ENCODE measurements at places on chromosomes 5 and 9. TPM values are rescaled to one million over a fixed set of nuclear protein-coding genes. Genes with fewer than 3 reads are reported as not detected.

DNA sequence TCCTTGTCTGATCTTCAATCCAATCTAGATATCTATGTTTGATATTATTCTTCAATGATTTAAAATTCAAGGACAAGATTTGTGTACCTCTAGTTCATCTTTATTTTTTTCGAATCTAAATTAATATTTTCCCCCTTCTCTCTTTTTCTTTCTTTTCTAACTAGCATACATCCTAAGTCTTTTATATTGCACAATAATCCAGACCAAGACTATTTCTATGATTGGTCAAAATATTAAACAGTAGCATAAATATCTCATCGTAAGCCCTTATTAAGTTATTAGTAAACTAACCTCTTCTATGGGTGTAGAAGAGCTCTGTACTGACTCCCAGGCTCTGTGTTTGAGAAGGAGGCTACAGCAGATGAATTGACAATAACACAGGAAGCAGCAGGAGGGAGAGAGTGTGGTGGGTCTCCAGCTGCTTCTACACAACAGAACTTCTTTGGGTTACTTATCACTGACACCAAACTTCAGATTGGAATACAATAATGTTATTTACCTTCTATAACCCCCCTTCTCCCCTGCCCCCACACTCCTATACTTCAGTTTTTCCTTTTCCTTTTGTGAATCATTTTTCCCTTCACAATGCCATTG is 11.9 kb upstream of the PLCXD3 start:
- DNase-seq: no peak

GRCh38 chr5:85985167-85985566 is 632.6 kb upstream of the COX7C start:
- no peak for DNase-seq

- no peak for DNase-seq
These were observed 202.9 kb downstream of the SGCD start for GRCh38 chr5:156529892-156530291.

- no peak for DNase-seq
These were observed 59.4 kb downstream of the CXXC5 start for GRCh38 chr5:139707445-139708003.

GRCh38 chr5:82307451-82307850 is 29.3 kb upstream of the RPS23 start:
- DNase-seq: no peak

GRCh38 chr9:113548221-113549041 is 84.9 kb downstream of the RGS3 start:
- peak; percentile 71 for DNase-seq

DNA sequence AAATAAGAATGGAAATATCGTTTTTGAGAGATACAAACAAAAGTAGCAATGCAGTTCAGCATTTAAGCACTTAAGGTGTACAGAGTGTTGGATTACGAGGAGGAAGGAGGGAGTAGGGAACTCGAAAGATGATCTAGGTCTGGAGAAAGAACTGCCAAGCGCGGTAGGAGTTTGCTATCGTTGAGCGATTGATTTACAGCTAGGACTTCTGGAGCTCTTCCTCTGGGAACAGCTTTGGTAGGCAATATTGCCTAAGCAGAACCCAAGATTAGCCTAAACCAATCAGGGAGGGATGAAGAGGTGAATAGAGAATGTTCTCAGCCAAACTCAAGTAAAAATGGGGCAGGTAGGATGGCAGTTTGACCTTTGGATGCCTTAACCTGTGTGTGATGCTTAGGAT is 965 bp downstream of the CLTA start:
- peak; percentile 23 for DNase-seq

DNA sequence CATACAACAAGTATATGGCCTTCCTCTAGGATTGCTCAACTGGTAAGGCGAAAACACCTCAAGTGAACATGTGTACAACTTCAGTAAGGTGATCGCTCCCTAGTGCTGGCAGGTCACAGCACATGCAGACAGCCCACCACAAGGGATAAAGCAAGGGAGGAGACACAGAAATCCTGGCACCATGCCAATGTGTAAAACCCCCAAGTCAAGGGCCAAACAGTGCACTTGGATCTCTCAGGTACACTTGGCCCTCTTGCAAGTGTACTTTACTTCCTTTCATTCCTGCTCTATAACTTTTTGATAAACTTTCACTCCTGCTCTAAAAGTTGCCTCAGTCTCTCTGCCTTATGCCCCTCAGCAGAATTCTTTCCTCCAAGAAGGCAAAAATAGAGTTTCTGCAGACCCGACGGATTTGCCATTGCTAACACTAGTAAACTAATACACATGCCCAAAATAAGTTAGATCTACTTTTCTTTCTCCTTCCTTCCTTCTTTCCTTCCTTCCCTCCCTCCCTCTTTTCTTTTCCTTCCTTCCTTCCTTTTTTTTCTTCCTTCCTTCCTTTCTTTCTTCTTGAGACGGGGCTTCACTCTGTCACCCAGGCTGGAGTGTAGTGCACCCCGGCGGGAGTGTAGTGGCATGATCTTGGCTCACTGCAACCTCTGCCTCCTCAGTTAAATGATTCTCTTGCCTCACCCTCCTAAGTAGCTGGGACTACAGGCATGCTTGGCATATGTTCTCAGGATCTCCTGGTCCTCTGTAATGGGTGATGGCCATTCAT is 6.8 kb upstream of the LNPEP start:
- DNase-seq: no peak

- no peak for DNase-seq
These were observed 2.1 kb upstream of the HAND1 start for GRCh38 chr5:154479944-154480750.

DNA sequence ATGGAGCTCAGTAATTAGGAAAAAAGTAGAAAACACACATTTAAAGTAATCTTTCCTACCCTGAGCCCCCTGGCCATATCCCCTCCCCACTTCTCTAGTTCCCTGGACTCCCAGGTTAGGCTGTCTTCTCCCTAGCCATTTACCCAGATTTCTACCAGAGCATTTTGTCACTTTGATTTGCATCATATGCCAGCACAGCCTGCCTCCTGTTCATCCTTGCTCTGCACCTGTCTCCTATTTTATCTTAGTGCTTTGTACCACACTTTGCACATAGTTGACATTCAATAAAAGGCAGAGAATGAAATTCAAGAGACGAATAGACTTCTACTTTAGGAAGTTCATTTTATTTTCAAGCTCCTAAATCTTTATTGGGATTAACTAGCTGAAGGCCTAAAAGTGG is 344.5 kb downstream of the EBF1 start:
- no peak for DNase-seq

GRCh38 chr9:133714606-133715294 is 23.4 kb downstream of the SARDH start:
- peak; percentile 62 for DNase-seq

DNA sequence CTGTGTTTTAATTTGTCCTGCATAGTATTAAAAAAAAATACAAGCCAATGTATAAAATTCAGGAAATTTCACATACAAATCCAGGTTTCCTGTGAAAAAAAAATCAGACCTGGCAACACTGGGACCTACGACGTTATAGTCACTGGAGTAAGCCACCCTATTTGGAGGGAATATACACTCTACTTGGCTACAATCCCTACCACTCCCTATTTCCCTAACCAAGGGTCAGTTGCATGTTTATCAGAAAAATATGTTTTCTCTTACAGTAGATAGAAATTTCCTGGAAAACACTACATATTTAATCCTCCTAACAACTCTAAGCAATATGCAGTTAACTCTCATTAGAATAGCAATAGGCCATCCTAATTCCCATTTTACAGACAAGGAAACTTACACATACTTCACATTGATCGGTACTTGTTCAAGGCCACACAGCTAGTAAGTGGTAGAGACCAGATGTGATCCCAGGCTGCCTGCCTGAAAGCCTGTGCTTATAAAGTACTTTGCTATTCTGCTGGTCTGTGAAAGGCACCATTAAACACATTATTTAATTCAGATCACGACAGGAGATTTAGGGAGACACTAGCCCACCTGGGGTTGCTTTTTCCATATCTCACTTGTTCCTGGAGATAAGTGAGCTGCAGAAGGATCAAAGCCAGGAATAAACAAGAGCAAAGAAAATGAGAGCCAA is 70.8 kb downstream of the MFAP3 start:
- peak; percentile 59 for DNase-seq

GRCh38 chr5:104733063-104733669 is 1170.6 kb upstream of the NUDT12 start:
- no peak for DNase-seq

- peak; percentile 0 for DNase-seq
These were observed 117.4 kb upstream of the RORB start for GRCh38 chr9:74379718-74380117.

GRCh38 chr9:130755377-130756007 is 61.9 kb downstream of the EXOSC2 start:
- DNase-seq: no peak

GRCh38 chr5:119071561-119071995 is 691 bp downstream of the DMXL1 start:
- no peak for DNase-seq

- DNase-seq: no peak
These were observed 9.9 kb upstream of the OSMR start for GRCh38 chr5:38835887-38836286.

GRCh38 chr5:66739951-66740350 is 143.8 kb downstream of the MAST4 start:
- DNase-seq: no peak

DNA sequence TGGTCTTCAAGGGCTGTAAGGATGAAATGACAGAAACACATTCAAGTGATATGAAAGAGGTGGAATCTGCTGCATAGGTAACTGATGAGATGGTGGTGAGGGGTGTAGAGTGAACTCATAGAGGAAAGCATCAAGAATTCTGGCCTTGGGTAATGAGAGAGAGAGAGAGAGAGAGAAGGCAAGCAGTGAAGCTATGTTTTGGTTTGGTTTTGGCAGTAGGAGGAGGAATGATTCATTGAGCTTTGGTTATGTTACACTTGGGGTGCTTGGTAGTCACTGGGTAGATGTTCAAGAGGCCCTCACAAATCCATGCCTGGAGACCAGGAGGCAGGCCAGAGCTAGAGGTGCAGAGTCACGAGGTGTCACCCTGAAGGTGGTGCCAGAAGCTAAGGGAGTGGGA is 89.5 kb downstream of the EGFLAM start:
- DNase-seq: no peak

The CENPH gene
- polyA plus RNA-seq: 12.6 TPM

The DMGDH gene
- polyA plus RNA-seq: 1.5 TPM

The CD72 gene
- 2.3 TPM for polyA plus RNA-seq

The PCDHGA5 gene
- polyA plus RNA-seq: 2.7 TPM

The FYB1 gene
- polyA plus RNA-seq: 2.2 TPM

The CNTLN gene
- polyA plus RNA-seq: 8.3 TPM

Data from muscle of leg (tissue), 16 donors.